ENCODE measurements at places on chromosomes 12 and 14.

- DNase-seq: no peak
Measured at GRCh38 chr12:125873016-125873415, 807.8 kb downstream of the AACS start.

DNA sequence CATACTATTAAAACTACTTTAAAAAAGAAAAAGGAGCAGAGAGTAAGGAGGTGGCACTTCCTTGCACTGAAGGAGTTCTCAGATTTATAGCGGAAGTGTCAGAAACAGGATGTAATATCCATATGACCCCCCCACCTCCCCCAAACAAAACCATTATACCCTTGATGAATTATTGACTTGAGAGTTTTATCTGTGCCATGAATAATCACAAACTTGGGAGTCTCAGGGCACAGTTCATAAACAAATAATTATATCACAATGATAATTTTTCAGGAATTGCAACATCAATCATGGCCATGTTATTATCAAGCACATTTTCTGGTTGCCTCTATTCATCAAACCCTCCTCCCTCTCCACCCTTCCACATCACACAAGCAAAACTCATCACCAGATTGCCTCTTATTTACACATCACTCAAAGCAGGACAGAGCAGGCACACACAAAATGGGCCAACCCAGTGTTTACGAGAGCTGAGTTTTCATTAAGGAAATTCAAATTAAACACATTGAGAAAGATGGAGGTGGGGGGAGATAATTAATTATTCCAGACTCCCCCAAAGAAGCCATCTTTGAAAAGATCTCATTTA, 141.4 kb downstream of the EGLN3 start:
- no peak for DNase-seq

- no peak for DNase-seq
Measured at GRCh38 chr12:30830751-30831150, 76.0 kb upstream of the CAPRIN2 start.

GRCh38 chr14:49622022-49622607, 1.5 kb downstream of the MGAT2 start:
- no peak for DNase-seq

- no peak for DNase-seq
Measured at GRCh38 chr14:67358924-67359774, 455 bp downstream of the ATP6V1D start.

DNA sequence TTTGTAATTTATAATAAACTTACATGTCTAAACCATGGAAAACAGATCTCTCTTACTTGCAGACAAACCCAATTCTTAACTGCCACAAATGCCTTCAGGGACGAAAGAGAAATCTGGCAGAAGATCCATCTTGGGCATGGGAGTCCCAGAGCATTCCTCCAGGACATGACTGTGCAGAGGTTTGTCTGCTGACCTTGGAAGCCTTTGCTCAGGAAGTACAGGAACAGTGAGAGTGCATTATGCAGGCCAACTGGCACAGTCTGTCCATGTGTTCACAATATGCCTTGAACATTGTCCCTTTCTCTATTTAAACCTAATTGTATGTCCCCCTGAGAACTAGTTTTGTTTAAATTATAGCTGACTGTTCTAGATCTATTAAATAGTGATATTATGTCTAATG, 467.1 kb downstream of the ATP23 start:
- no peak for DNase-seq

GRCh38 chr14:59116984-59117415, 71.5 kb upstream of the DAAM1 start:
- DNase-seq: no peak

GRCh38 chr12:51275088-51275487, 4.9 kb upstream of the SMAGP start:
- no peak for DNase-seq

DNA sequence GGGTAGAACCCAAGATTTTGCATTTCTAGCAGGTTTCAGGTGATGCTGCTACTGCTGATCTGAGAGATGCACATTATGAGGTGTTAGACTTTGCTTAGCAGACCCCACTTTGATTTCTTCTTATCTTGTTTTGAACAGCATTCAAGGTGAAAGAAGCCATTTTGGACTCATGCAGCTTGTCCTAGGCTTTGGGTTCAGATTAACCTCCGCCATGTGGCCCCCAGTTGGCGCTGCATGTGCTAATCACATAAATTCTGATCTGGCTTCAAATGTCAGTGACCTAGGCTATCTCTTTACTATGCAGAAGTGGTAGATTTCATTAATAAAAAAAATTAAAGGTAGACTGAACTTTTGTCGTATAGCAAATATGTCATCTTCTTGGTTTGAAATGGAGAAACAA, 89.8 kb upstream of the DYRK2 start:
- no peak for DNase-seq

DNA sequence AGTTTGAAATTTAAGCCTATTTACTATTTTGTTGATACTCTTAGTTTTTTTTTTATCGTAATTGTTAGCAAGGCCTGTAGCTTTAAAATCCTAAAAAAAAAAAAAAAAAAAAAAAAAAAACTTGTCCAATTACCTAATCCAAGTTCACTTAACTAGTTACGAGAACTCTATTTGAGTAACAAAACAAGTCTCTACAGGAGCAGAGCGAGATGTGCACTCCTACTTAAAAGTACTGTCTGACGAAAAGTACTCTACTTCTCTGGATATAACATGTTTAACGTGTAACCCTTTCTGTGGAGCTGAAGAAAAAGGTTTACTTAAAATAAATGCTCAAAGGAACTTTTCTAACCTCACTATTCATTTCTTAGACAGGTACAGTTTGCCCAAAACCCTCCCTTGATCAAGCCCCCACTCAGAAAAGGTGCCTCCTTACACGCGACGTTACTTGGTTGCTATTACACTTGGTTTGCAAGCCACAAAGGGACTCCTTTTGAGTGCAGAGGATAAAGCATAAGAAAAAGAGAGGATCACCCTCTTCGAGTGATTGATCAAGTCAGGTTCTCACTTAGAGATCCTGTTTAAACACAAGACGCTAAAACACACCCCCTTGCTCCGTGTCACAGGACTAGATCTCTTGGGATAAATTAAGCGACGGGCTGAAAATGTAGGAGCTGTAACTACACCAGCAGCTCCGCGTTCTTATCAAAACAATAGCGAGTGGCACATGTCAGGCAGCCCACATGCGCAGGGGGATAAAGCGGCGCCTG, 2.2 kb downstream of the BAZ1A start:
- no peak for DNase-seq

DNA sequence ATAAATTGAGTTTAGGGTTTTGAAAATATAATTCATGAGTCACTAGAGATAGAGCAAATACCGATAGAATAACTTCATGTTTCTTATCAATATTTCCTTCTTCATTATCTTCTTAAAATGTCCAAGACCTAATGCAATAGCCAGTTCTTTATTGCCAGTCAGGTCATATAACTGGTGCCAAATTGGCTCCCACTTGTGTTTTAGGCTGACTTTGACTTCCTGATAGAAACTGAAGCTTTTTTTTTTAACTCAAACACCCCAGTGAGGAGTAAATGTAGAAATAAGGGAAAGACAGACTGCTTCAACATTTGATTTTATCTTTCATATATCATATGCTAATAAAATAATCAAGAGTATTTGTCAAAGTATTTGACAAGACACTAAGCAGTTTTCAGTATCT, 80.7 kb downstream of the ARMH4 start:
- DNase-seq: no peak

DNA sequence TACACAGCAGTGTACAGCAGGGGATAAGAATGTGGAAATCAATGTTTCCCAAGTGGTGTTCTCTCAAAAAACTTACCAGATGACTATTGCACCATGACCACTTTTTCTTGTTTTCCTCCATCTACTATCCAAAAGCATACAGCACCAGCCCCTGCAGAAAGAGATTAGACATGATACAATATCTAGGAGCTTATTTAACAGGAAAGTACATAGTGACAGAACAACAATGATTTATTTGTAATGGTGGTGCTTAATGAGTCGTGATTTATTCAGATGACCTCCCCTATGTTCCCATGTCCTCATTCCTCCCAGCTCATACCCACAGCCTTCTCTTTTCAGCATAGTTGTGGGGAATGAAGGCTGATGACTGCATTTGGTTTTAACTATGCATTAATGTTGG, 413.6 kb downstream of the BTG1 start:
- DNase-seq: peak; percentile 79
